ENCODE measurements at places on chromosomes 13 and 19.
A peak's percentile ranks its signal among the peaks of the same experiment; 100 is the strongest.

DNA sequence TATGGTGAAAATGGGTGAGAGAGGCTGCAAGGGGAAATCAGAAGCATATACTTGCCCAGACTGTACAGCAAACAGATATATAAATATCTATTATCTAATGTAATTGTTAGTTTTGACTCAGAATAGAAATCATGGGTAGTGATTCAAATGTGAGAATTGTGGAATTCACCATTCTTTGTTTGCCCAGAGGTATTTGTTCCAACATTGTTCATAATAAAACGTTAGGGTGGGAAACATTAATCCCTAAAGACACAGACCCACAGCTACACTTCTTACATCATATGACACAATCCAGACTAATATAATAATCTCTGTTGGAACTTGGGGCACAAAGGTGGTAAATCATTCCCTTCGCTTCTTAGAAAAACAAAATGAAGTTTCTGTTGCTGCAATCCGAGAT lies 646.5 kb upstream of the SLITRK6 start:
- no peak for DNase-seq
- no peak overlapping the region for H3K4me3 ChIP-seq
- no peaks in the 10 kb centered on the region for H3K27me3 ChIP-seq
- H3K27ac ChIP-seq: no peak overlapping the region

DNA sequence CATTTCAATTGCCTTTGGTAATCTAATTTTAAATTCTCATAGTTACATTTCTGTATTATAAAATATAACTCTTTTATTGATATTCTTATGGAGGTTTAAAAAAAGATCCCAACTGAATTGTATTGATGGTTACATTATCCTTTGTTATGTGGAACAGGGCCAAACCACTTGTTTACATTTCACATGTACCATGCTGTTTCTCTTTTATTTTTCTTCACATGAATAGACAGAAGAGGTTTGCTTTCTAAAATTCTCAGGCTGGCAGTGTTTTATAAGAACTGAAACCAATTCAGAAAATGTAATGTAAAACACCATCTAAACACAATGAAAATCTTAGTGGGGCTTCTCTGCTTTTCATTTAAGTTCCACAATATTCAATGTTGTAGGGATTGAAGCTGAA lies 122.5 kb downstream of the GPC5 start:
- no peaks in the 10 kb centered on the region for H3K36me3 ChIP-seq
- DNase-seq: no peak
- H3K4me1 ChIP-seq: no peaks in the 10 kb centered on the region
- no peak overlapping the region for H3K27ac ChIP-seq
- H3K27me3 ChIP-seq: no peaks in the 10 kb centered on the region
- no peak overlapping the region for H3K4me3 ChIP-seq

DNA sequence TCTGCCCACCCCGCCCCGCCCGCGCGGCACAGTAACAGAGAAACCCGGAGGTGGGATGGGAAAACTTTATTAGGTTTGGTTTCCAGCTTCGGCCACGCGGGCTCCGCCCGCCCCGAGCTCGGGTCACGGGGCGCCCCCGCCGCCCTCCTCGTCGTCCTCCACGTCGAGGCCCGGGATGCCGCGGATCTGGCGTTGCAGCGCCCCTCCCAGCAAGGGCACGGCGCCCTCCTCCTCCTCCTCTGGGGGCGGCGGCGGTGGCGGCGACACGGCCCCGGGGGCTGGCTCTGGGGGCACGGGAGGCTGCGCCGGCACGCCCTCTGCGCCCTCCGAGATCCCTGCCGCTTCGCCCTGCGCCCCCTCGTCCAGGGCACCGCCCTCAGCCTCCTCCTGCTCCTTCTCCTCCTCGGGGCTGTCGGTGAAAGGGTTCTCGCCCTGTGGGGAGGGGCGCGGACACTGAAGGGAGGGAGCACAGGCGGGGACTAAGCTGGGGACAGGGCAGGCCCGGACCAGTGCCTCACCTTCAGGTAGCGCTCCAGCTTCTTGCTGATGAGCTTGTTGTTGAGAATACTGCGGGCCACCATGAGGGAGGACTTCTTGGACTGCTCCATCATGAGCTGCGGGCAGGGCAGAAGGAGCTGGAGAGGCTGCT lies 536 bp upstream of the AKAP8 start:
- no peaks in the 10 kb centered on the region for H3K27me3 ChIP-seq
- peaks cover 28% of the 10 kb centered on the region for H3K4me1 ChIP-seq
- no peak for DNase-seq
- no peaks in the 10 kb centered on the region for H3K36me3 ChIP-seq
- peak overlapping the region; percentile 51 for H3K4me3 ChIP-seq

DNA sequence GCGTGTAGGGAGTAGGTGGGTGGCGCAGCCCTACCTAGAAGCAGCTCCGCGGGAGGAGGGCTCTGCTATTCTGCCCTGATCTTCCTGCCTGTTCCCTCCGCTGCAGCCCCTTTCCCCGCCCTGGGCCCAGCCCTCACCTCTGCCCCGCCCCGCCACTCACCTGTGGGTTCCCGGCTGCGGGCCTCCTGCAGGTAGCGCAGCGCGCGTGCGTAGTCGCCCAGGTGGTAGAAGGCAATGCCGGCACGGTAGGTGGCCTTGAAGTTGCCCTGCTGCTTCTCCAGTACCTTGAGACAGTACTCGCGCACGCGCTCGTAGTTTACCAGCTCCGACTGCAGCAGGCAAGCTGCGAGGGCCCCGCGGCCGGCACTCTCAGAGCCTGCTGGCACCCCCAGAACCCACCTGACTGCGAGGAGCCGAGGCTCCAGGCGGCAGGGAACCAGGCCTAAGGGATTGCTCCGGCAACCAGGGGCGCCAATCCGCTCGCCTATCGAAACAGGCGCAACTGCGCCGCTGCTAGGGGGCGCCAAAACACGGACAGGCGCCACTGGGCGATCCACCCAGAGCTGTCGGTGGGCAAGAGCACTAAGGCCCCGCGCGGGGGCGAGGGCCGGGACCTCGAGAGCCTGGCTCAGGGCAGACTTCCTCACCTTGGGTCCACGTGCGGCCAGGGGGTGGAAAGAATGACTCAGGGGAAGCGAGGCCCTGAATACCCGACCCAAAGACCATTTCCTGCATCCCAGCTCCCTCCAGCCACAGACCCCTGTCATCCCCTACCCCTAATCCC lies 965 bp downstream of the TTC9B start:
- no peaks in the 10 kb centered on the region for H3K36me3 ChIP-seq
- no peak overlapping the region for H3K27ac ChIP-seq
- no peaks in the 10 kb centered on the region for H3K4me1 ChIP-seq
- peaks cover 23% of the 10 kb centered on the region for H3K27me3 ChIP-seq
- DNase-seq: no peak

DNA sequence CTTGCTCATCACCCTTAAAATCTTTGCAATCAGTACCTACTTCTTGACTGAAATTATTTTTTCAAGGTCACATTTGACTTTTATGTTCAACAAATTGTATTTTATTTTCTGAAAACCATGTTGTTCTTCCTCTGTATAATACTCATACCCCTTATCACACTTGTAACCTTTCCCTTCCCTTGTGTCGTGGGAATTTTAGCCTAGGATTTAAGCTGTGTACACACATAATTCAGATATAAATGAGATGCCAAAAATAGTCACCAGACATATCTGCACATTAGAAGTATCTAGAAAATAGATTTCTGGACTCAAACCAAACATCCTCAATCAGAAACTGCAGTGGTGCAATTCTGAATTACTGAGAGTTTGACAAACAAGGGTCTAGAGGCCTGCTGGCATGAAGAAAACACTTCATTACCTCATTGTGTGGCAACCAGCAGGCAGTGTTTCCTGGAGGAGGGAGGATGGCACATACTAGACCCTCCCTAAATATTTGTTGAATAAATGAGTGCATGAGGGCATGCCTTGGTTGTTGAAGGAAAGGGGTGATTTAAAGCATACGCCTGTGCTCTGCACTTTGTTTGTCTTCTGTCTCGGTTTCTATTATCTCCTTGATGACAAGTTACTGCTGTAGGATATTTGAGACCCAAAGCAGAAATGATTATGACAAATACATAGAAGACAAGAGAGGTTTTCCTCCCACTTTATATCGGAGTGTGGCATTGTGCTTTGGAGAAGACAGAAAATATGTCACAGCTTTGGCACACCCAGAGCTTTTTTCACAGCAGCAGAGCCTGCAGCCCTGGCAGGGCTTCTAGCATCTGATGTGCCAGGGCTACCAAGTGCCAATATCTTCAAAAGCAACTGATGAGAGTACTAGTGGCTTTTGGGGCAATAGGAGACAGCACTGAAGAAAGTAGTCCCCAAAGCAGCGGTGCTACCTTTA lies 881.1 kb downstream of the PCDH9 start:
- H3K36me3 ChIP-seq: no peaks in the 10 kb centered on the region
- H3K27me3 ChIP-seq: no peaks in the 10 kb centered on the region
- no peaks in the 10 kb centered on the region for H3K4me1 ChIP-seq
- no peak for DNase-seq
- H3K4me3 ChIP-seq: no peak overlapping the region

DNA sequence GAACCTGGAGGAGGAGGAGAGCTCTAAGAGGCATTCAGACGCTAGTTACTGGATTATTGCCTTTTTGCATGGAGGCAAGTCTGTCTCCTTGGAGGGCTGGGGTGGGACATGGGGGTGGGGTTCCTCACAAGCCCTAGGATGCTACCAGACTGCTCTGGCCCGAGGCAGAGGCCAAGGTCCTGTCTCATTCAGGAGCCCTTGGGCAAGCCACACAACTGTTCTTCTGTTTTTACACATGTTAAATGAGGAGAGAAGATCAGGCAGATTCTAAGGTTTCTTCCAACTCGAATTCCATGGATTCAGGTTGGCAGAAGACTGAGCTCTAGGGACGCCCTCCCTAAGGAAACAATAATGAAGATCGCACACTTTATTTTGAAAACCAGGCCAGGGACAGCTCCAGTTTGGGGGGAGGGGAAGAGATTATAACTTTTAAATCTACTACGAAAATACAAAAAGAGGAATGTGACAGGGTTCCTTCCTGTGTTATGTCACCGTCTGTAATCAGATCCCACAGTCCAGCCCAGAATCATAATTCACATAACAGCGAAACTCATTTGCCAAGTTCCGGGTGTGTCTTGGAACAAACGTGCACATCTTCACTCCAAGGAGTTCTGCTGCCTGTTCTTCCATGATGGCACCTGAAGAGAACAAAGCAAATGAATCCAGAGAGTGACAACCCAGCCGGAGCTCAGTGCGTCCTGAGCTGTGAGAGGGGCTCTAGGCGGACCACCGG lies 25.2 kb downstream of the IL17D start:
- no peak overlapping the region for H3K27ac ChIP-seq
- no peaks in the 10 kb centered on the region for H3K36me3 ChIP-seq
- no peak for DNase-seq
- H3K4me1 ChIP-seq: no peaks in the 10 kb centered on the region

DNA sequence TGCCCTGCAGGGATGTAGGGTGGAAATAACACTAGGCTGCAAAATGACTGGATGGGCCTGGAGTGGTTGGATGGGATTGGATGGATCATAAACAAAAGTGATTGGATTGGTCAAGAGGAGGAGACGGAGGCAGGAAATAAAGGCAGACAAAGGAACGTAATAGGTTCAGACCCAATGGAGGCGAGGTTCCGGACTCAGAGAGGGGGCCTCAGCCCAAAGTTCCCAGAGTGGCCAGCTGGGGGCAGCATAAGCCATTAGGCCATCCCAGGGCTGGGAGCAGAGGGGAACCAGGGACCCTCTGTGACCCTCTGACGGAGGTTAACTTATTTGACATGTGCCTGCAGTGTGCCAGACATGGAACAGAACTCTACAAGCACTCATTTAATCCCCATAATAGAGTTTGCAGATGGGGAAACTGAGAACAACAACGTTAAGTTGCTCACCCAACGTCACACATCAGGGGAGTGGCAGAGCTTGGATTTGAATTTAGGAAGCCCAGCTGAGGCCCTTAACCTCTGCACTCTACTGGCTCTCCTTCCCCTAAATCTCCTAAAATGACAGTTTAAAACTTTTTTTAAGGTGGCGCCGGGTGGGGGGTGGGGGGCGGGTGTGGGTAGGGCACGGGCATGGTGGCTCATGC lies 15.3 kb upstream of the MAP1S start:
- DNase-seq: peak; percentile 62
- H3K4me3 ChIP-seq: no peak overlapping the region
- H3K27ac ChIP-seq: no peak overlapping the region
- H3K36me3 ChIP-seq: no peaks in the 10 kb centered on the region
- H3K4me1 ChIP-seq: no peaks in the 10 kb centered on the region

GRCh38 chr19:43471091-43471490 lies 5.7 kb upstream of the LYPD3 start:
- no peaks in the 10 kb centered on the region for H3K27me3 ChIP-seq
- no peak overlapping the region for H3K4me3 ChIP-seq
- no peak overlapping the region for H3K27ac ChIP-seq
- no peaks in the 10 kb centered on the region for H3K36me3 ChIP-seq
- H3K4me1 ChIP-seq: peaks cover 62% of the 10 kb centered on the region

- H3K27me3 ChIP-seq: no peaks in the 10 kb centered on the region
- DNase-seq: no peak
- H3K27ac ChIP-seq: no peak overlapping the region
- no peak overlapping the region for H3K4me3 ChIP-seq
Observed at GRCh38 chr13:29562786-29563438, 32.6 kb downstream of the SLC7A1 start.

- H3K27me3 ChIP-seq: no peaks in the 10 kb centered on the region
- H3K36me3 ChIP-seq: peaks cover 47% of the 10 kb centered on the region
- no peak for DNase-seq
- no peak overlapping the region for H3K27ac ChIP-seq
- H3K4me3 ChIP-seq: no peak overlapping the region
- H3K4me1 ChIP-seq: no peaks in the 10 kb centered on the region
Observed at GRCh38 chr19:38707512-38708114, 36.7 kb downstream of the CAPN12 start.

- no peak for DNase-seq
- no peaks in the 10 kb centered on the region for H3K4me1 ChIP-seq
- no peaks in the 10 kb centered on the region for H3K36me3 ChIP-seq
Observed at GRCh38 chr19:13492128-13492527, 14.2 kb downstream of the CACNA1A start.

DNA sequence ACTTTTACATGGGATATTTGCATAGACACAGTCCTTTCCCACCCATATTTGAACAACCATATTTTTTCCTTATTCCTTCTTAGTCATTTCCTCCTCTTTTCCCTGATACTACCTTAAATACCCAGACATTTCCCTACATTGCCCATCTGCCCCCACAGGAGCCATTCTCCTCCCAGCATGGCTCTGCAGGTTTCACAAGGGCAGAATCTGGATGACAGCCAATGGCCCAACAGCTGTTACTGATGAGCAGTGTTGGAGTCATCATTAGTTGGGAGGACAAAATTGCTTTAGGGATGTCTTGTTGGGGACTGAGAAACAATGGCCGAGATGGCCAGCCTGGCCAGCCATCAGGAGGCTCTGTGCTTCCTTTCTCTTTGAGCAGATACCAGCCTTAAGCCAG lies 209.5 kb downstream of the KLF5 start:
- no peak for DNase-seq
- H3K27ac ChIP-seq: no peak overlapping the region
- no peaks in the 10 kb centered on the region for H3K27me3 ChIP-seq
- H3K4me1 ChIP-seq: no peaks in the 10 kb centered on the region

DNA sequence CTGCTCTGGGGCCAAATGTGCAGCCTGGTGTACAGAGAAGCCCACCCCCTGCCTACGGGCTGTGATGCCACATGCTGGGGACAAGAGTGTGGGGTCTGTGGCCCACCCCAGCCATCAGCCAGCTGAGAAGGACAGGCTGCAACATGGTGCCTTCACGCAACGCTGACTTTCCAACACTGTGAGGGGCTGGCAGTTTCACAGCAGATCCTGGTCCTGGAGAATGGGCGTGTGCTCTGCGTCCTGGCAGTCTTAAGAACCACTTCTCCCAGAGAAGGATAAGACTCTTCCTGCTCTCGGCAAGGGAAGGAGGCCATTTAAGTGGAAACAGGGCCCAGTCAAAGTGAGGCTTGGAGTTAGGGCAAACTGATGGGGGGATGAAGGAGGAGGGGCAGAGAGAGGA lies 4.6 kb downstream of the LRRC4B start:
- no peak overlapping the region for H3K27ac ChIP-seq
- DNase-seq: no peak
- no peaks in the 10 kb centered on the region for H3K4me1 ChIP-seq
- H3K27me3 ChIP-seq: peaks cover 23% of the 10 kb centered on the region
- H3K4me3 ChIP-seq: no peak overlapping the region
- no peaks in the 10 kb centered on the region for H3K36me3 ChIP-seq
